ENCODE measurements at places on chromosomes 16 and 17. TPM values are rescaled to one million over a fixed set of nuclear protein-coding genes. Genes with fewer than 3 reads are reported as not detected.

Gene DLG4
- 45.6 TPM for total RNA-seq

Gene RMI2
- 6.9 TPM for total RNA-seq

Gene SRCIN1
- total RNA-seq = 1.5 TPM

Gene GAS7
- total RNA-seq = 8.5 TPM

Gene ZNF205
- total RNA-seq = 13.2 TPM

Gene FAM117A
- 5.4 TPM for total RNA-seq
